ENCODE measurements at places on chromosomes 12 and 14. TPM values are rescaled to one million over a fixed set of nuclear protein-coding genes. Genes with fewer than 3 reads are reported as not detected.

DNA sequence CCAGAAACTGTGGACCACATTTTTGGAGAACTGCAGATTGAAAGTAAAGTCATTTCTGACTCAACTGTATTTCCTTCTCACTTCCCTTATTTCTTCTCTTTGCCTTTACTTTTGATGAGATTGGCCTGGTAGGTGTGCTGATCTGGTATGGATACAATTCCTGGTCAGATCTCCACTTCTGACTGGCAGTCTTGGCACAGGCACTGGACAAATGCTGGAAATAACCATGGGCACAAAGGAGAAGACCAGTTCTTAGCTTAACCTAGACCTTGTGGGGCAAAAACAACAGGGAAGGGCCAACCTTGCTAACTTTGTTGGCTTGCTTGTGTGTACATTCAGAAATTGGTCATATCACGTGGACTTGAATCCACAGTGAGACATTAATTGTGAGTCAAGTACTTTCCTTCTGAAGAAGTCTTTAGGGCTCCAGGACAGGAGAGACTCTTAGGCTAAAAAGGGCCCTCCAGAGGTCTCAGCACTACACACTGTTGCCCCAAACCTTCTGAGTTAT lies 75.0 kb downstream of the DIP2B start:
- DNase-seq, result peak; percentile 22

DNA sequence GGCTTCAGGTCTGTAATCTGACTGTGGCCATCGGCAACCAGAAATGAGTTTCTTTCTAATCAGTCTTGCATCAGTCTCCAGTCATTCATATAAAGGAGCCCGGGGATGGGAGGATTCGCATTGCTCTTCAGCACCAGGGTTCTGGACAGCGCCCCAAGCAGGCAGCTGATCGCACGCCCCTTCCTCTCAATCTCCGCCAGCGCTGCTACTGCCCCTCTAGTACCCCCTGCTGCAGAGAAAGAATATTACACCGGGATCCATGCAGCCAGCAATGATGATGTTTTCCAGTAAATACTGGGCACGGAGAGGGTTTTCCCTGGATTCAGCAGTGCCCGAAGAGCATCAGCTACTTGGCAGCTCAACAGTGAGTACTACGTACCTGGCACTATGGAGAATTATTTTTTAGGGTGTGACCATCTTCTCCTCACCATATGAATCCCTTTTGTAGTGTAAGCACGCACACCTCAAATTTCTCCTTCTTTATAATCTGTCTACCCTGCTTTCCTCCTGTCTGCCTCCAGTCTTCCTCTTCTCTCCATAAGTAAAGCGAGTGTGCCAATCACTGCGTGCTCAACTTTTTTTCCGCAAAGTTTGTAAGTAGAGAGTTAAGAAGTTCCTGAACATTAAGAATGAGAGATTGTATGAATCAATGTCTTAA lies at the start of gene TPH2:
TSS of gene TPH2 (plus strand) at position 118 of the 658 bp plus-strand sequence. CDS start at position 260, 142 bp downstream.
- peak; percentile 87 for DNase-seq

DNA sequence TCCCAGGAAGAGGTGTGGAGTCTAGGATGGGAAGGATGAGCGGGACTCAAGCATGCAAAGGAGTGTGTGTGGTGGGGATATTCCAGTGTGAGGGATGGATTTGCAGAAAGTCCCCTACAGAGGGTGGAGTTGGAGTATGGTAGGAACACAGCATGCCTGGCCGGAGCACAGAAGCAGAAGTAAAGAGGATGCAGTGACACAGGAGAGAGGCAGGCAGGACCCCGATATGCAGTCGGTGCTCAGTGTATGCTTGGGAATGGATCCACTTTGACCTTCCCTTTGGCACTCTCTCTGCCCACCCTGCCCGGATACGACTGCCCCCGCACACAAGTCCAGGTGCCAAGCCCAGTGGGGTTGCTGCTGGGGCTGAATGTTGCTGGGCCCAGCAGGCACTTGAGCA lies 21.3 kb downstream of the WSCD2 start:
- DNase-seq, result no peak

EFS gene
- 5.5 TPM for total RNA-seq

OTOGL gene
- 1.7 TPM for total RNA-seq
